ENCODE measurements at places on chromosomes 7 and 10. TPM values are rescaled to one million over a fixed set of nuclear protein-coding genes. Genes with fewer than 3 reads are reported as not detected.

- DNase-seq, result no peak
Observed at GRCh38 chr10:54342058-54342457, 459.0 kb downstream of the PCDH15 start.

DNA sequence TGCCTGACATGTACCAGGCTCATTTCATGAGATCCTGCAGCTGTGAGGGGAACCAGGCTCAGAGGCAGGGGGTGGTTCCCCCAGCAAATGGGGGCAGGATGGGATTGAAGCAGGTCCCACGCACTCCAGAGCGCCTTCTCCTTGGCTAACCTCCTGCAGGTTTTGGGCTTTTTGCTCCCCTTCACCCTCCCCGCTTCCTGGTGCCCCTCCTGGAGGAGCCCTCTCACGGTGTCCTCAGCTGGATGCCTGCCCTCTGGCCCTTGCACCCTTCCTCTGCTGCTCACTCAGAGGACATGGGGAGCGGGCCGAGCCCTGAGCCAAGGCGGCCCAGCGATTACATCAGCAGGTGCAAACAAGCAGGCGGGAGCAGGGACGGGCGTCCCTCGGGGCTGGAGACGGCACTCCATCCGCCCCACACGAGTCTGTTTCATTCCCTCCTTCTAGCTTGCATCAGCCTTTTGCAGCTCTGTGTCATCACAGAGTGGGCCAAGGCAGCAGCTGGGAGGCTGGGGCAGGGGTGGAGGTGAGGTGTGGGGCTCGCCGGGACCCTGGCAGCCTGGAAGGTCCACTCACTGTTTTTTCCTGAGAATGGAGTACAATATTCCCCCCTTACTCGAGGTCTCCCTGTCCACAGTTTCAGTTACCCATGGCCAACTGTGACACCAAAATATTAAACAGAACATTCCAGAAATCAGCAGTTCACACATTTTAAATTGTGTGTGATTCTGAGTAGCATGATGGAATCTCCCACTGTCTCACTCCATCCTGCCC, 52.7 kb upstream of the SLC29A3 start:
- DNase-seq, result peak; percentile 72

The CDK14 gene
- polyA plus RNA-seq, result 15.2 TPM

GRCh38 chr10:71697938-71698709, 21.5 kb downstream of the C10orf105 start:
- DNase-seq, result no peak

The TACR2 gene
- polyA plus RNA-seq, result 0.63 TPM

- no peak for DNase-seq
Observed at GRCh38 chr7:148472406-148472805, 118.2 kb upstream of the C7orf33 start.

GRCh38 chr10:1120801-1121211, 64.6 kb downstream of the WDR37 start:
- no peak for DNase-seq

The SFTPD gene
- 233 TPM for polyA plus RNA-seq

DNA sequence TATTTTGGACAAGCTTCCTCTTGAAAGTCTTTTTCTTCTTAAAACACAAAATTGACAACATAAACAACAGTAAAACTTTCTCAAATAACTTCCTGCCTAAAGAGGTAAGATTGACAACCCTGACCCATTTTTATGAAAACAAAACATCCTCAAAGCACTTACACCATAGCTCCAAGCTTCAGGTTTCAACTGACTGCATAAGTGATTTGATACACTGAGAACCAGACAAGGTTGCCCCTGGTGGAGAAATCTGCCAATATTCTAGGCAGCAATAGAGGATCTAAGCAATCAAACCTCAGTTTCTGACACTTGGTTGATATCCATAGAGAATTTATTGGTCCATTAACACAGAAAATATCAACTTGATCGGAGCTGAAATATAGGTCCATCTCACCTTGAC, 147.8 kb downstream of the ELAPOR2 start:
- no peak for DNase-seq

The NAT16 gene
- not detected for polyA plus RNA-seq

DNA sequence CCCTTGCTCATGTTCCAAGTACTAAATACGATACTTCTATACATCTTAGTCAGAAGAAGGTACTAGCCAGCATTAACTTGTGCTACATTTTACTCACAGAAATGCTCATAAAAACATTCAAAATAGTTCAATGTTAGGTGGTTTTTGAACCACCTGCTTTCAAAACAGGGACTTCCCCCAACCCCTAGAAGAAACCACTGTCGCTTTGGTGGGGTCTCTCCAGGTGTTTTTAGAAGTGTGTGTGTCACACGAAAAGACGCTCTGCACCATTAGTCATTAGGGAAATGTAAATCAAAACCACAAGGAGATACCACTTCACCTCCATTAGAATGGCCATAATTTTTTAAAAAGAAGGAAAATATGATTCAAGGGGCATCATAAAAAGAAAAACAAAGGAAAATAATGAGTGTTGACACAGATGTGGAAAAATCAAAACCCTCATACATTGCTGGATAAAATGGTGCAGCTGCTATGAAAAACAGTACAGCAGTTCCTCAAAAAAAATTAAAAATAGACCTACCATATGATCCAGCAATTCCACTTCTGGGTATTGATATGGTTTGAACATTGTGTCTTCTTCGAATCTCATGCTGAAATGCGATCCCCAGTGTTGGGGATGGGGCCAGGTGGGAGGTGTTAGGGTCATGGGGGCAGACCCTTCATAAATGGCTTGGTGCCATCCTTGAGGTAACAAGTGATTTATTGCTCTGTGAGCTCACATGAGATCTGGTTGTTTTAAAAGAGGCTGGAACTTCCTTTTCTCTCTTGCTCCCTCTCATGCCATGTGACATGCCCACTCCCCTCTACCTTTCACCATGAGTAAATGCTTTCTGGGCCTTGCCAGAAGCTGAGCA, 74.2 kb downstream of the MALSU1 start:
- DNase-seq, result no peak

GRCh38 chr7:145219461-145219860, 383.6 kb upstream of the TPK1 start:
- no peak for DNase-seq

- DNase-seq, result no peak
Observed at GRCh38 chr7:48899932-48900331, 24.4 kb upstream of the CDC14C start.

Measured in hepatocyte (in vitro differentiated cells).